G401 (cell line): ENCODE measurements at places on chromosomes 2 and 18.
A peak's percentile ranks its signal among the peaks of the same experiment; 100 is the strongest.

- peak; percentile 66 for DNase-seq
Measured at GRCh38 chr18:73549236-73549635, 598.4 kb downstream of the FBXO15 start.

- DNase-seq: no peak
Measured at GRCh38 chr2:159939946-159940345, 122.5 kb downstream of the PLA2R1 start.

- DNase-seq: no peak
Measured at GRCh38 chr2:10584843-10585475, 104.8 kb downstream of the NOL10 start.

DNA sequence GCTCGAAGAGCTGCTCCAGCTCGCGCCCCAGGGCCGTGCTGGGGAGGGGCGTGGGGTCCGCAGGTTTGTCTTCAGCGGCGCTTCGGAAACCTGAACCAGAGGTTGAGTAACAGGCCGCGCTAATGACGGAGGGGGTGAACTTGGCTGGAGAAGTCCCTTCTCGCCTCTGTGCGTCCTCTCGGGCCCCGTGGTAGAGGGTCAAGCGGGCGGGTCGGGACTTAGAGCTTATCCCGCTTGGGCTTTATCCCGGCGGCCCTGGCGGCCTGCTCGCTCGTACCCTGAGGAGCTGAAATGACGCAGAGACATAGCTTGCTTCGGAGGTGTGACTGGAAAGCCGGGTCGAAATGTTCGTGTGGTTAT lies 479 bp downstream of the RNMT start:
- DNase-seq: peak; percentile 35

- no peak for DNase-seq
Measured at GRCh38 chr2:199230091-199230490, 227.6 kb downstream of the SATB2 start.

DNA sequence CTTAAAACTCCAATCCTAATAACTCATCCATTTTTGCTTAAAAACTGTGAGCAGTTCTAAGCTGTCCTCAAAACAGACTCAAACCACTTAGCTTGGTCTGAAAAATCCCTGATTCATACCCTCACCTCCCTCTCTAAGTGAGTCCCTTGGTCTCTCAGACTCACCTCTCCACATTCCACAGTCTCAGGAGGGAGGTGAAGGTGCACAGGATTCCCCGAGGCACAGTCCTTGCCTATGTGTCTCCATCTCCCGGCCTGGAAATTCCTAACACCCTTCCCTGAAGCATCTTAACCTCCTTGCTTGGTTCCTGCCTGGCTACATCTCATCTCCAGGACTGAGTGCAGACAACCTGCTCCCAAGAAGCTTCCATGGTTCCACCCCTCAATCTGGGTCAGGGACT lies 45.0 kb downstream of the CYRIA start:
- DNase-seq: no peak

DNA sequence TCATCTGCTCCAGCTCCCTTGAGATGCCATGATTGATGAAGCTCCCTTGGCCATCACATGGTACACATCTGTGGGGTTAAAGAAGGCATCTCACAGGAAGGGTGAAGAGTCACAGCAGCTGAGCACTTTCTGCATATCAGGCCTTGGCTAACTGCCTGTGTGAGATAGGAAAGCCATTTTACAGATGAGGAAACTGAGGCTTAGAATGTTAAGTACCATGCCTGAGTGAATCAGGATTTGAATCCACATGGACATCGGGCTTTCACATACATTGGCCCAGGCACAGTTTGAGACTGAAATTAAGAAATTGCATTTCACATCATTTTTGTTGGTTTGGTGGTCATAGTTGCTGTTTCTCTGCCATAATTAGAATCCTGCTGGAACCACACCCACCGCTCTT lies 126.8 kb downstream of the BCL2L11 start:
- no peak for DNase-seq

DNA sequence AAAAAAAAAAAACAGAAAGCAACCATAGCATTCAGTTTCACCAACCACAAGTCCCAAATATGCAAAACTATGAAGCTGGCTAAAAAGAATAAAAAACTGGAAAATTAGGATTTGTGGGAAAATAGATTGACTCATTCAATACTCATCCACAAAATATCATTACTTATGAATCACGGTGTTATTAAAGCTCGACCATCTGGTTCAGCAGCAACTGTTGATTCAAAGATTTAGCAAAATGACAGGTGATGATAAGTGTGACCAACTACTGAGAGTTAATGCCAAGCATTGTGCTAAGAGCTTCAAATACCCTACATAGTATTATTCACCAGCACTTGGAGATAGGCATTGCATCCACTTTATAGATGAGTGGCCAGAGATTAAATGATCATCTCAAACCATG lies 26.2 kb upstream of the XDH start:
- no peak for DNase-seq

DNA sequence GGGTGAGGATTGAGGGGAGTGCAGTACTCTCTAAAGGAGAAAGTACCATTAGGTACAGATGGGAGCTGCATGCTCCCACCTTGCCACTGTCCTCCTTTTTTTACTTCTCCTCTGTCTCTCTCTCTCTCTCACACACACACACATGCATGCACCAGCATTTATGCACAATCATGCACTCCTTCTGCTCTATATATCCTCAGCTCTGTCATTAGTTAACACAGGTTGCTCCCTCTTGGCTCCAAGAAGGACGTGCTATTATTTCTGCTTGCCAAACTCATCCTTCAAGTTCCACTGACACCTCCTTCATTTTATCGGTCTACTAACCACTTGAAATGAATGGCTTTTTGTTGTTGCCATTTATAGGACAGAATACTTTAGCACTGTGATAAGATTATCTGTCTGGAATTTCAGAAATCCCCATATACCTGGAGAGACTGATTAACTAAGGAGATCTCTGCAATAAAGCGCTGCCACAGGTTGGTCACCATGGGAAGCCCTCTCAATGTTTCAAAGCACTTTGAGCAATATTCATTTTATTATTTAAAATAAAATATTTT lies 178.5 kb upstream of the TRIB2 start:
- no peak for DNase-seq

- no peak for DNase-seq
Measured at GRCh38 chr2:224160917-224161316, 121.8 kb upstream of the SERPINE2 start.

DNA sequence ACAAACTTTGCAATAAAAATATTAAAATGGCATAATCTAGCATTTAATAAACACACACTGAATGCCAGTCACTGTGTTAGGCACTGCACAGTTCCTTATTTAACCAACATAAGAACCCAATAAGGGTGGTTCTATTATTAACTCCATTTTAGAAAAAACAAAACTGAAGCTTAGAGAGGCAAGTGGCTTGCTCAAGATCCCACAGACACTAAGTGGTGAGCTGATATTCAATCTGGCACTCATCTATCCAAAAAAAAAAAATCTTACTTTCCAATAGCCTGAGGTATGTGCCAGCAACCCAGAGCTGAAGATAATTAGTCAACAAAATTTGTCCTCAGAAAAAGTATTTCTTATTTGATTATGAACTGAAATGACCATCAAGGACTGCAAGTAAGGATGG lies 799 bp downstream of the CYTIP start:
- no peak for DNase-seq

- no peak for DNase-seq
Measured at GRCh38 chr2:16640867-16641266, 24.8 kb downstream of the CYRIA start.

GRCh38 chr2:55839182-55839819 lies 84.3 kb downstream of the EFEMP1 start:
- no peak for DNase-seq

- DNase-seq: no peak
Measured at GRCh38 chr2:12854001-12854530, 137.3 kb downstream of the TRIB2 start.

DNA sequence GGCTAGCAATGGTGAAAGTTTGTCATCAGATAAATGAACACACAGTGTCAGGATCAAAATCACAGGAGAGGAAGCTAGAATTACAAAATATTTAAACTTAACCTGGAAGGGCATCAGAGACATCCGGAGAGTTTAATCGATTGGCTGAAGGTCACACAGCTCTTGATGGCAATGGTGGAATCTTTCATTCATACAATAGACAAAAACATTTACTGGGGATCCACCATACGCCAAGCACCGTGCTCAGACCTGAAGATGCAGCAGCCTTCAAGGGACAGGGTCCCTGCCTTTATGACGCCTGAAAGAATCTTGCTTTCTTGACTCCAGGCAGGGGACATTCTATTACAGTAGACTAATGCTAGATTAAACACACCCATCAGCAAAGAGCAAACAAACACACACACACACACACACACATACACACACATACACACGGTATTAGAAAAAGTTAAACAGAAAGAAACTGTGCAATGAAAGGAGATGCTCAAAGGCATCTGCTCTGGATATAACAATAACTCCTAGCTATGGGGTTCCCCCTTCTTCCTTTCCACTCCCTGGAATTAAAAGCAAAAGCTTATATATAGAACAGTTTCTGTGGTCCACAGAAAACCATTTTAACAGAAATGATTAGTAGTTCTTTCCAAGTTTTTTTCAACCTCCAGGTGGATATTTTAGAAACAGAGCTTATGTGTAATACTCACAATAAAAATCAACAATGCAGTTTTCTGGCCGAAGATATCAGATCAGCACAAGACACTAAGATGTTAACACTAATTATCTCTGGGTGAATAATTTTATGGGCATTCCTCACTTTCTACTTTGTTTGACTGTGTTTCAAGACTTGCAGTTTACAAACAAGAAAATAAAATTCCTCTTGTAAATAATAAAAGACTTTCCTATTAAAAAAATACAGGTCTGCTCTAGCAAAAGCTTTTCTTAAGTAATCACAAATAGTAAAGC lies 151.7 kb downstream of the ANKRD44 start:
- no peak for DNase-seq

DNA sequence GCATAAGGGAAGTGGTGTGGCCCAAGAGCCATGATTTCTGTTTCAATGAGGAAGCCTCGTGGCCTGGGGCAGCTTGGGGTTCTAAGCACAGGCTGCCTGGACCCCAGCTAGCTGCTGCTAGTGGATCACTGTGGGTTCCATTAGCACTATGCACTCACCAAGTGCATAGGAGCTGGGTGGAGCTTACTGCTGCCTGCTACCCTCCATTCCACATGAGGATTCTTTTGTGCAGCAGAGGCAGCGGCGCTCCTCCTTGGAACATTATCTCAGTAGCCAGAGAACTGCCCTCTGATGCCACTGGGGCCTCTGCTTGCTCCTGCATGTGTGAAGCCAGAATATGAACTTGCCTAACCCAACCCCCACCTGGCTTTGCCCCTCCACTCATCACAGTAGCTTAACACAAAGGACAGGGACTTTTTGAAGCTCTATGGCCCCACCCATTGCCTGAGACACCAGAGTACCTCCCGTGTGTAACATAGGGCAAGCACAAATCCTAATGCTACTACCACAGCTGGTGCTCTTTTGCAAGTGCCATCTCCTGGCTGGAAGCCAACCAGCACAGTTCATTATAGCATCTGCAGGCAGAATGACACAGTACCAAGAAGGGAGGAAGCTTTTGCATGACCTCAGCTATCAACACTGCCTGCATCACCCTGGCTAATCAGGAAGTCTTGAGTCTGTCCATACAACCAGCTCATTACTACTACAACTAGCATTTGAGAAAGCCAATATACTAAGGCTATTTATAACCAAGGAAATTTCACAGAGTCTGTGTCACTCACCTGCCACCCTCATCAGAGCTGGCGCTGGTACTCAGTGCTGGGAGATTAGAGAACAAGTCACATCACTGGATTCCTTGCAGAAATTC lies 297.0 kb upstream of the GULP1 start:
- DNase-seq: no peak

DNA sequence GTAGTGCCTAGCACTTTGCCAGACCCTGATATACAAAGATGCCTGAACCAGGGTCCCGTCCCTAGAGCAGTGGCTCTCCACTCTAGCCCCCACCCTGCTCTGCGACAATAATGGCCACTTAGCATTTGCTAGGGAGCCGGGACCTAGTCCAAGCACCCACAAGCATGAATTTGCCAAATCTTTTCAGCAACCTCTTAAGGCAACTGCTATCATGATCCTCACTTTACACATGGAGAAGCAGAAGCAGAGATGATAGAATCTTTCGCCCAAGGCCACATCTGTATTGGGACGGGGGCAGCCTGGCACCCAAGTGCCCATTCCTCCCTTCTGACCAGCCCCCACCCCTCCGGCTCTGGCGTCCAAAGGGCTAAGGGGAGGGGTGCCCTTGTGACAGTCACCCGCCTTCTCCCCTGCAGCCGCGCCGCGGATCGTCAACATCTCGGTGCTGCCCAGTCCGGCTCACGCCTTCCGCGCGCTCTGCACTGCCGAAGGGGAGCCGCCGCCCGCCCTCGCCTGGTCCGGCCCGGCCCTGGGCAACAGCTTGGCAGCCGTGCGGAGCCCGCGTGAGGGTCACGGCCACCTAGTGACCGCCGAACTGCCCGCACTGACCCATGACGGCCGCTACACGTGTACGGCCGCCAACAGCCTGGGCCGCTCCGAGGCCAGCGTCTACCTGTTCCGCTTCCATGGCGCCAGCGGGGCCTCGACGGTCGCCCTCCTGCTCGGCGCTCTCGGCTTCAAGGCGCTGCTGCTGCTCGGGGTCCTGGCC lies 13.0 kb downstream of the SIGLEC15 start:
- DNase-seq: no peak

GRCh38 chr2:28052691-28053090 lies 162.2 kb downstream of the BABAM2 start:
- no peak for DNase-seq
